ENCODE measurements at places on chromosomes 6 and 20.

GRCh38 chr6:35534407-35535170 lies 21.9 kb upstream of the TULP1 start:
- no peak for DNase-seq

DNA sequence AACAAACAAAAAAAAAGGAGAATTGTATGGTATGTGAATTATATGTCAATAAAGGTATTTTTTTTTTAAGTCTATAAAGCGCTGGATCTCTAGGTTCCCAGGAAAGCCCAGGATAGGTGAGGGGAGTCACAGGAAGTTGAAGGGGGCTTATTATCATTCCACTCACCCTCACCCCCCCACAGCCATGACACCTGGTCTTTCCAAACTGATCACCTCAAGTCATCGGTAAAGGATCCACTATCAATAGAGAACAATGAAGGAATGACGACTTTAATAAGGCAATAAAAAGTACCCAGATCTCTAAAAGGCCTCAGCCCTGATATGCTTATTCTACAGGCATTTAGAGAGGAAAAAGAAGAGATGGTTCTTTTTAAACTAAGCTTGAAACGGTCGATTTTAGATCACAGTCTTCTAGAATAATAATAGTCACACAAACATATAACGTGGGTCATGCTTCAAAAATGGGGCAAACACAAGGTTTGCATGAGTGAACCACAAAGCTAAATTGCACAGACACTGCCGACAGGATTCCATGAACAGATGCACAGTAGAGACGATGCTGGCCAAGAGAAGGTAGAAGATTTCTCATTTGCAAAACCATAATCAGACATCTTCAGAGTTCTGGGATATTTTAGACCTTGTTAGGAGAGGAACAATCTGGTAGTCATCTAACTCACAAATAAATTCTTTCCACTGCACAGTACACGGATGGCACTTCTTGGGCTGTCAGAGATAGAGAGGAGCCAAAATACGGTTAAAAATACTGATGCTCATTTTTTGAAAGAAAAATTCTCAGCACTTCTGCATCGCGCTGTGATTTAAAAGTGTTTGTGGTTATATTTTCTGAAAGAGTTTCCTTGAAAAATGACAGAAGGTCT lies 21.0 kb downstream of the ZMYND8 start:
- DNase-seq, result no peak

DNA sequence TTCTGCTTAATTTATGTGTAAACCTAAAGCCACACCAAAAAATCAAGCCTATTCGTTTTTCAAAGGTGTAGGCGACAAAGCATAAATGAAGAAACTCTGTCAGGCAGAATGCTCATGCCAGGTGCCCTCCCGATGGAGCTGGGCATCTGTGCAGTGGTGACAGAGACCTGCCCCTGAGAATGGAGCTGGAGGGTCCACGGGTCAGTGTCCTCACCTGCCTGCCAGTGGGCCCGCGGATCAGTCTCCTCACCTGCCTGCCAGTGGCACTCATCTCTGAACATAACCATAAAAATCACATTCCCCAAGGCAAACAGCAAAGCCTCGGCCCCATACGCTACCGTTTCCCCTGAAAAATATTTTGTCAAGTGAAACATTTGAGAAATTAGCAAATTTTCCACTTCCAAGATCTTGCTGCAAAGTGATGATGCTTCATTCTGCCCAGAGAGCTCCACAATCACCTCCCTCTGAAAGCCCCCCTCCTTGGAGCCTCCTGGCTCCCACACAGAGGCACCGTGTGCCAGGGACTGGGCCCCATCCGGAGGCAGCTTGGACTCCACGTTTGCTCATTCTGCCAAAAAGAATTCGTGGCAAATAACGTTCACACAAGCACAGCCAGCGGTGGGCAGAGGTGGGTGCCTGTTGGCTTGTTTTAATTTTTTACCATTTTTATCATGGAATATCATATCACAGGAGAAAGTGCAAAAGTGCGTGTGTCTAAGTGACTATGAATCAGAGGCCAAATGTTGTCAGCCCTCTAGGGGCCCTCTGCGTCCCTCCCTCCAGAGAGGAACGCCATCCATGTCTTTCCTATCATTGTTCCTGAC lies 88.8 kb downstream of the YTHDF1 start:
- DNase-seq, result no peak

DNA sequence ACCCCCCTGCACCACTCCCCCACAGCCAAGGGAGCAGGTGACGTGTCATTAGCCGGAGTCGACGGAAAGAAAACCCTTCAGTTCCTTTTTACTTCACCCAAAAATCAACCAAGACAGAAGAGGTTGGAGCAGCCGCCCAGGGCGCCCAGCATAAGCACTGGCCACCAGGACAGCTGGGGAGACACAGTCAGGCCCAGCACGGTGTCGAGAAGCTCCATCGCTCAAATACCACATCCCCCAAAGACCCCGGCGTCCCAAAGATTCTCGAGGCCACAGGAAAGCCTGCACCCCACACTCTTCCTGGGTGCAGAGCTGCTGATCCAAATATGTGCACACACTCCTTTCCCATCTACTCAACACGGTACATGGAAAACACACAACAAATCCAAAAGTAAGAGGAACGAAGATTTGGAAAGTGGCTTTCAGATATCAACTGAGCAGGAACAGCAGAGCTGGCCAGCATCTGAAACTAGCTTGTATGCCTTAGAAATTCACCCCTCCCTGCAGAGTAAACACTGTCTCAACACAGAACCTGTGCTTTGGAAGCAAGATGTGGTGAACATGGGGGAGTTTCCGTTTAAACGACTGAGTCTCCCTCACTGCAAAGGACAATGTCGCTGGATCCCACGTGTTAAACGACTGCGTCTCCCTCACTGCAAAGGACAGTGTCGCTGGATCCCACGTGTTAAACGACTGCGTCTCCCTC lies 54.6 kb downstream of the DLL1 start:
- no peak for DNase-seq

GRCh38 chr20:45782890-45783289 lies 8.8 kb downstream of the WFDC3 start:
- no peak for DNase-seq

- DNase-seq, result no peak
Measured at GRCh38 chr20:47713878-47714450, 71.3 kb downstream of the SULF2 start.

GRCh38 chr6:81940451-81940985 lies 188.0 kb upstream of the TENT5A start:
- DNase-seq, result no peak

- no peak for DNase-seq
Measured at GRCh38 chr20:23923891-23924435, 44.4 kb upstream of the CST5 start.

GRCh38 chr6:25899123-25899522 lies 25.1 kb upstream of the SLC17A3 start:
- DNase-seq, result no peak

GRCh38 chr6:158861686-158862381 lies 42.7 kb upstream of the EZR start:
- no peak for DNase-seq

DNA sequence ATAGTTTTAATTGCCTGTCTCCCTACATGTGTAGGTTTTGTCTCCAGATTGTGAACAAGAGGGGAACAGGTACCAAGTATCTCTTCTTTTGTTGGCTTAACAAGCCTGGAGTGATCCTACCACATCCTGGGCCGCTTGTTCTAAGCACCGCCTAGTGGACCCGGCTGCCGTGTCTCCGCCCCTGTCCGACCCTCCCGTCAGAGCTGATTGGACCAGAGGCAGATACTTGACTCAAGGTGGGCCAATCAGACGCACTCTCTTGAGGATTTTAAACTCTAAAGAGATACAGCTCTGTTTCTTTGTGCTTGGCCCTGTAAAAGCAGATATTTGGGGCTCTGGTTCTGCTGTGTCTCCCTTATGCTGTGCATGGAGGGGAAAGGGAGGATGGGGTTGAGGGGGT lies 68.2 kb downstream of the PRDM1 start:
- no peak for DNase-seq

DNA sequence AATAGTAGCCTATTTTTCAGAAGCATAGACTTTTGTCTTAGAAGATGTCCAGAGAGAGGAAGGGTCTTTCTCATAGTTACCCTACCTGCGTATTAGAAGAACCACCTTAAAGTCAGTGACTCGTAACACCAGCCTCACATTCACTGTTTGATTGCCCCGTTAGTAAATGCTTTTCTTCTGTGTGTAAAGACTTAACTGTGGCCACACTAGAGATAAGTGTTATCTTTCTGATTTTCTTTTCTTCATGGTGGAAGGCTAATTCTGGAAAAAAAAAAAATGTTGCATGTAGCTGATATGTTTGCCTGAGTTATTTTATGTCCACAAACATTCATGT lies 83.9 kb downstream of the SAMD3 start:
- DNase-seq, result no peak

DNA sequence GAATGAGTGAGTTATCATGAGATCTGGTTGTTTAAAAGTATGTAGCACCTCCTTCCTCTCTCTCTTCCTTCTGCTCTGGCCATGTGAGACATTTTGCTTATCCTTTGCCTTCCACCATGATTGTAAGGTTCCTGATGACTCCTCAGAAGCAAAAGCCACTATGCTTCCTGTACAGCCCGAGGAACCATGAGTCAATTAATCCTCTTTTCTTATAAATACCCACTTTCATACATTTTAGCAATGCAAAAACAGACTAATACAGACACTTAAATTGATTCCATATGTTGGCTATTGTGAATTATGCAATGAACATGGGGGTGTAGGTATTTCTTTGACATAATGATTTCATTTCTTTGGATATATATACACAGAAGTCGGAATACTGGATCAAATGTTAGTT lies 792.8 kb upstream of the EYS start:
- DNase-seq, result no peak

DNA sequence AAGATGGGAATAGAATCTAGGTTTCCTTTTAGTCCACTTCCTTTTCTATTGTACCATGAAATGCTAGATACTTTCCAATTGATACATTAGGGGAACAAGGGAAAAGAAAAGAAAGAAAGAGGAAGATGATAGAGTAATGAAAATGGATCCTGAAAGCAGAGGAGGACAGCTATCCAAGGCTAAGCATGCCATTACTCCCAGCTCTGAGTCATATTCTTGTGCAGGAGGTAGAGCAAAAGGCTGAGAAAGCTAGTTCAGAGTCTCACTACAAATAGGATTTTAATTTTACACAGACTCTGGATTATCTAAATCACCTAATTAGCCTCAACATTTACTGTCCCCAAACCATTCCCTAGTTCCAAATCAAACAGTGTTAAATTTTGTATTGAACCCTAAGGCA lies 23.6 kb downstream of the RWDD2A start:
- DNase-seq, result no peak

DNA sequence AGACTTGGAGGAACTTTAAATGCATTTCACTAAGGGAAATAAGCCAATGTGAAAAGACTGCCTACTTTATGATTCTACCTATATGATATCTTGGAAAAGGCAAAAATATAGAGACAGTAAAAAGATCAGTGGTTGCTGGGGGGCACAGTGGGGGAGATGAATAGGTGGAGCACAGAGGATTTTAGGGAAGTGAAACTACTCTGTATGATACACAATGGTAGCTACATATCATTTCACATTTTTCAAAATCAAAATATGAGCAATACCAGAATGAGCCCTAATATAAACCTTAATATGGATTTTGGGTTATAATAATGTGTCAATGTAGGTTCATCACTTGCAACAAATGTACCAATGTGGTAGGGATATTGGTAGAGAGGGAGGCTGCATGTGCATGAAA lies 161.4 kb upstream of the HTR1E start:
- no peak for DNase-seq

GRCh38 chr20:22946596-22946995 lies 88.5 kb upstream of the SSTR4 start:
- DNase-seq, result no peak

- peak; percentile 72 for DNase-seq
Measured at GRCh38 chr6:24991810-24992467, 56.2 kb upstream of the RIPOR2 start.

DNA sequence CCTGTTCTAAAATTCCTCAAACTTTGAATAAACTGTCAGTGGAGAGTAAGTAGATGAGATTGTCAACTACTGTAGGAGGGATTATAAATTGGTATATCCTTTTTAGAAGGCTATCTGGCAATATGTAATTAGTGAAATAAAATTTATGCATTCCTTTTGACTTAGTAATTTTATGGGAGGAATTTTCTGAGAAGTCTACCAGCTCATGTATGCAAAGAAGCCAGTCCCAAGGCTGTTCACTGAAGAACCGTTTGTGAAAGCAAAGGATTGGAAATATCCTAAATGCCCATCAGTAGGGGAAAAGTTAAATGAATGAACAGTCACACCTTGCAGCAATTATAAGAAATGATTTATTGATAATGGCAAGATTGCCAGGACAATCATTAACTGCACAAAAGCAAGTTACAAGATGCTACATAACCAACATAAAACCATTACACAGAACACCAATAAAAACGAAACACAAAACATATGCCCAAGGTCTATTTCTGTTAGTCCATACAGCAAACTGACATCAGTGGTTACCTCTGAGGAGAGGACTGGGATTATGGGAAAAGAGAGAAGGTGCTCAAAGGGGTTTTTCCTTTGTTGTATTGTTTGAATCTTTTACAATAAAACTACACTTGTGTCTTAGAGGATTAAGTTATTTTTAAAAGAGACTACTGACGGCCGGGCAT lies 4.6 kb upstream of the DSTN start:
- no peak for DNase-seq

- no peak for DNase-seq
Measured at GRCh38 chr6:79750806-79751205, 119.7 kb downstream of the SH3BGRL2 start.

GRCh38 chr6:151160929-151161757 lies 78.6 kb upstream of the AKAP12 start:
- no peak for DNase-seq

DNA sequence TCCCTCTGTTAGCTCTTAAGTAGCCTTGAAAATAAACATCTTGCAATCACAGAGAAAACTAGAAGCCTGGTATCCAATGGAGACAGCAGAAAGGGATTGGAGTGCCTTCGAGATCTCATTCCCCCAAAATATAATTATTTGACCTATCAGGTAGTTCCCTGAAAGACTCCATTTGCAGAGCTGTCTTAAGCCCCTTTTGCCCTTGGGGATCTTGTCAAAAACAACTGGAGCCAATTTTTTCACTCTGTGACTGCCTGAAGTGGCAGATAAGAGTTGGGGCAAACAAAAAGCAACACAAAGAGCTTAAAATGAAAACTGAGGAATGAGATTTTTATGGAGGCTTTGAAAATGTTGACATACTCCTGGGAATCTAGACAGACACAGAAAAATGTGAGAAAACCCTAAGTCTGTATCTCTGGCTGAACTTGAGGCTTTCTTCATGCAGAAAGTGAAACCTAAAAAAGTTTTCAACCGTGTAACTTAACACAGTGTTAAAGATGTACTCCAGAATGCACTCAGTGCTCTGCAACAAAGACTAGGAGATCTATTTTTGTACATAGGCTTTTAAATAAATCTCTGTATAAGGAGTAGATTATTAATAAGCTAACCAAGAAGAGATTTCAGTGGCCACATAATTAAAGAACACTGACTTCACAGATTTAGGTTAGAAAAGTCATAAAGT lies 971.1 kb upstream of the MAN1A1 start:
- no peak for DNase-seq

- DNase-seq, result no peak
Measured at GRCh38 chr6:138382498-138383265, 5.0 kb downstream of the SMIM28 start.
